ENCODE measurements at places on chromosomes 5 and 9.

- DNase-seq = no peak
- peak overlapping the region; percentile 61 for H3K27ac ChIP-seq
- H3K27me3 ChIP-seq = no peaks in the 10 kb centered on the region
- H3K36me3 ChIP-seq = peaks cover 10% of the 10 kb centered on the region
- peaks cover 72% of the 10 kb centered on the region for H3K4me1 ChIP-seq
These were observed 17.0 kb downstream of the BICD2 start for GRCh38 chr9:92747459-92748232.

DNA sequence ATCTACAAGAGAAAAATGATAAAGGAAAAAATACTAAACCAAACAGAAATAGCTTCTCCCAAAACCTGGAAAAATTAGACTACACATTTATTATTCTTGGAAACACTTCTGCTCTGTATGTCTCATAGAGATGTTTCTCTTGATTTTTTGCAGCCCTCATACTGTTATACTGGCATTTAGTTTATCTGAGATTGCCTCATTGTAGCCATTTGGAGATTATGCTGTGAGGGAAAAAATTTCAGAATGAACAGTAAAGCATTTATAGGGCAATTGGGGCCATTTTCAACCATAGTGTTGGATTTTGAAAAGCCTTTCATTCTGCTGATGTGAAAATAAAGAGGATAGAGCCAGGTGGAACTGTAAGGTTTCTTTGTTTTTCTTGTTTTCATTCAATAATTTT, 441.8 kb upstream of the RIOK2 start:
- no peak overlapping the region for H3K27ac ChIP-seq
- H3K4me3 ChIP-seq = no peak overlapping the region
- no peak for DNase-seq
- no peaks in the 10 kb centered on the region for H3K36me3 ChIP-seq

DNA sequence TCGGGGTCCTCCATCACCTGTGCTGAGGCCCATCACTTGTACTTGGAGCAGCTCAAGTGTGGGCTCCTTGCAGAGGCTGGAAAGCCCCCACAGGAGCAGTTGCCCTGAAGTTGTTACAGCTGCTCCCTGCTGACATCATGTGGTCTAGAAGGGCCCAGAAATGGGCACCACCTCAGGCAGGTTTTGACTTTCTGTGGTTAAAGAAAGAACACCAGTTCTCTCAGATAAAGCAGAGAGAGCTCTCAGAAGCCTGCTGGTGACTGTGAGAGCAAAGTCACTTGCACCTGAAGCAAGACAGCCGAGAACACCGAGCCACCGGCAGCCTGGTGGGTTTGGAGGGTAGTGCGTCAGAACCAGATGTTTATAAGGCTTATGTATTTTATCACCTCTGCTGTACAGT, 70.4 kb downstream of the MVB12B start:
- no peaks in the 10 kb centered on the region for H3K27me3 ChIP-seq
- no peak overlapping the region for H3K4me3 ChIP-seq

GRCh38 chr9:131986576-131986975, 93.1 kb downstream of the MED27 start:
- no peaks in the 10 kb centered on the region for H3K36me3 ChIP-seq
- H3K27ac ChIP-seq = no peak overlapping the region
- no peaks in the 10 kb centered on the region for H3K27me3 ChIP-seq
- H3K4me1 ChIP-seq = peaks cover 30% of the 10 kb centered on the region
- no peak overlapping the region for H3K4me3 ChIP-seq

DNA sequence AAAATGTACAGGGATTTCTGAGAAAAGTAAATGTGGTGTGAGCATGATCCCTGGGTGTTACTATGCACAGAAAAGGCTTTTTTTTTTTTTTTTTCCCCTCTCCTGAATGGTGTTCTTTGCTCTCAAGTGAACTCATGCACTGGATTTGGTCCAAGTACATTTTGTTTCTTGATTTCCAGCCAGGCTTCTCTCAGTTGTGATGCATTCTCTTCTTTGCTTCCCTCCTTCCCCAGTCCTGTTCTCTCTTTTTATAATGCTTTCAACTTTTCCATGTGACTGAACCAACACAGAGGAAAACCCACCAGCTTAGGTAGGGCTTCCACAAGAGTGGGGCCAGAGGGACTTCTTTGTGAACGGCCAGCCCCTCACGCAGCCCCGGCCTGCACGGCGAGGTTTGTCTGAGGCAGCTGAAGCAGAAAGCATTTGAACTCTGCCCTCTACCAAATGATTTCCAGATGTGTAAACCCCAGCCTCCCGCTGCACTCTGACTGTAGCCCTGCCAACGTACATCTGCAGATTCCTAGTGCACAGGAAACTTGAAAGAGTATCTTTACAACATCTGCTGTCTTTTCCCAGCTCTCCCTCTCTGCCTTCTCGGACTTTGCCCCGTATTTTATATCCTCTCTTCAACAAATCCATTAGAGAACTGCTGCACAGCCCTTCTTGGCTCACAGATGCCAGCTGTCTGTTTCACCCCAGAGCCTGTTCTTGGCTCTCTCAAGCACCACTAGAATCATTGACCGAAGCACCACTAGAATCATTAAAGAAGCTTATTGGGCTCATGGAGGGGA, 71.8 kb upstream of the CD180 start:
- H3K36me3 ChIP-seq = no peaks in the 10 kb centered on the region
- no peaks in the 10 kb centered on the region for H3K27me3 ChIP-seq
- H3K4me3 ChIP-seq = no peak overlapping the region
- no peak overlapping the region for H3K27ac ChIP-seq

DNA sequence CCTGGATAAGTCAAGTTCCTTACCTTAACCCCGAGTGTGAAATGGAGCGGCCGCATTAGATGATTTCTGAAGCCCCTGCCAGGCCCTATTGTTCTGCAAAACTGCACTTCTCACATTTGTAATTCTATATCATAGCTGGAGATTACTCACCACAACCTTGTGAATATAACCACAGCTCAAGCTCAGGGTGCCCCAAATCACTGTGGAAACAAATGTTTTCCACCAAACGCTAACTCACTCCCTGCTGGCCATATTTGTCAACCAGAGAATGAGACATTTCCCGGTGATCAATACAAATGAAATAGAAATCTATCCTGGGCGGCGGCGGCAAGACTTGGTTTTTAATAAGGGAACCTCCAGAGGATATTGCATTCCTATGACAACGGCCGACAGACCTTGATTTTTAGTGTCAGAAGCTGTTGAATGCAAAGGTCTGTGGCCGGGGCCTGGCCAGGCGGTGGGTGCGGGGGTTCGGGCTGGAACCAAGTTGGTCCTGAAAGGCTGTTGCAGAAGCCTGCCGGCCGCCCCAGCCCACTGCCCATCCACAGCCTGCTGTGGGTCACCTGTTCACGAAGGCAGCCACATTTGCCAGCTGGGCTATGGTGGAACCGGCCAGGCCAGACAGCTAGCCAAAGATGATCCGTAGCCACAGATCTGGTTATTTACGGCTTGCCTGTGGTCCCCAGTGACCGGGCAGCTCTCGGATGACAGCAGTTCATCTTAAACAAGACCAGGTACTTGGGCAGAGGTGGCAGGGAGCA, 93.9 kb upstream of the LMX1B start:
- H3K4me1 ChIP-seq = peaks cover 38% of the 10 kb centered on the region
- H3K27ac ChIP-seq = no peak overlapping the region
- no peaks in the 10 kb centered on the region for H3K36me3 ChIP-seq

DNA sequence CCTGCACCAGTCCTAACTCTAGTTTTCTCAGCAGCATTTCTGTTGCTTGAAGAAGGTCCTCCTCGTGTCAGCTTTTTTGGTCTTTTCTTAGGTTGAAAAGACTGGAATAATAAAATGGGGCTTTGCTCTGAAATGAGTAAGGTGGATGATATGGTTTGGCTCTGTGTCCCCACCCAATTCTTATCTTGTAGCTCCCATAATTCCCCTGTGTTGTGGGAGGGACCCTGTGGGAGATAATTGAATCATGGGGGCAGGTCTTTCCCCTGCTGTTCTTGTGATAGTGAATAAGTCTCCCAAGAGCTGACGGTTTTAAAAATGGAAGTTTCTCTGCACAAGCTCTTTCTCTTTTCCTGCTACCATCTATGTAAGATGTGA, 53.6 kb downstream of the LIX1 start:
- H3K4me1 ChIP-seq = no peaks in the 10 kb centered on the region
- no peak for DNase-seq
- H3K27me3 ChIP-seq = no peaks in the 10 kb centered on the region
- no peak overlapping the region for H3K4me3 ChIP-seq
- H3K27ac ChIP-seq = no peak overlapping the region

Measured in WTC11 (cell line).